Frontal cortex (tissue), 4 donors: ENCODE measurements at places on chromosomes 1 and 21.

DNA sequence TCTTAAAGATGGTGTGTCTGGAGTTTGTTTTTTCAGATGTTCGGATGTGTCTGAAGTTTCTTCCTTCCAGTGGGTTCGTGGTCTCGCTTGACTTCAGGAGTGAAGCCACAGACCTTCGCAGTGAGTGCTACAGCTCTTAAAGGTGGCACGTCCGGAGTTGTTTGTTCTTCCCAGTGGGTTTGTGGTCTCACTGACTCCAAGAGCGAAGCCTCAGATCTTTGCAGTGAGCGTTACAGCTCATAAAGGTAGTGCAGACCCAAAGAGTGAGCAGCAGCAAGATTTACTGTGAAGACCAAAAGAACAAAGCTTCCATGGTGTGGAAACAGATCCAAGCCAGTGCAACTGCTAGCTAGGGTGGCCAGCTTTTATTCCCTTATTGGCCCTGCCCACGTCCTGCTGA, 1430.4 kb upstream of the B3GALT2 start:
- no peak for DNase-seq

DNA sequence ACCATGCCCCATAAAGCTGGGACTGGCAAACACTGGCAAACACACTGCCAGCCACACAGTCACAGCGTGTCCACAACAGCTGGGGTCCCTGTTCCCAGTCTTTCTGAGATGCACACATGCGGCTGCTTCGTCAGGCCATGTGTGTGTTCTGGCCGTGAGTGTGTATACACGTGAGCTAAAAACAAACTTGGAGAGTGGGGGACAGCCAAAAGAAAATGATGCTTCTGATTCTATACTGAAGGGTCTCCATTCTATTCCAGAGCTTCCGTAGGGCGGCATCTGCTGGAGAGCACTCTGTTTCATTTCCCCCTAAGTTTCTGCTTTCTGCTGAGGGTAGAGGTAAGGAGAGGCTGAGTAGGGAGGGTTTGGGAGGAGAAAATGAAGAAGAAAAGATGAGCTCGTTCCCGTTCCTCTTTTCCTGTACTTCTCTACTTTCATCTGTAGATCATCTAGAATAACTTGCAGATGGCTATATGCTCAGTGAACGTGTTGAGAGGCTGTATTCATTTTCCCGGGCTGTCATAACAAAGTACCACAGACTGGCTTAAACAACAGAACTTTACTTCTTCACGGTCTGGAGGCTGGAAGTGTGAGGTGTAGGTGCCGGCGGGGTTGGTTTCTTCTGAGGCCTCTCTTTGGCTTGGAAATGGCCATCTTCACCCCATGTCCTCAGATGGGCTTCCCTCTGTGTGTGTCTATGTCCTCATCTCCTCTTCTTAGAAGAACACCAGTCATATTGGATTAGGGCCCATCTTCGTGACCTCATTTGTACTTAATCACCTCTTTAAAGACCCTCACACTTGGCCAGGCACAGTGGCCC, 151.6 kb downstream of the TOMM20 start:
- no peak for DNase-seq

GRCh38 chr21:39387461-39388037, 38.7 kb upstream of the HMGN1 start:
- DNase-seq: peak; percentile 91

GRCh38 chr1:177045151-177045550, 119.4 kb downstream of the ASTN1 start:
- no peak for DNase-seq

DNA sequence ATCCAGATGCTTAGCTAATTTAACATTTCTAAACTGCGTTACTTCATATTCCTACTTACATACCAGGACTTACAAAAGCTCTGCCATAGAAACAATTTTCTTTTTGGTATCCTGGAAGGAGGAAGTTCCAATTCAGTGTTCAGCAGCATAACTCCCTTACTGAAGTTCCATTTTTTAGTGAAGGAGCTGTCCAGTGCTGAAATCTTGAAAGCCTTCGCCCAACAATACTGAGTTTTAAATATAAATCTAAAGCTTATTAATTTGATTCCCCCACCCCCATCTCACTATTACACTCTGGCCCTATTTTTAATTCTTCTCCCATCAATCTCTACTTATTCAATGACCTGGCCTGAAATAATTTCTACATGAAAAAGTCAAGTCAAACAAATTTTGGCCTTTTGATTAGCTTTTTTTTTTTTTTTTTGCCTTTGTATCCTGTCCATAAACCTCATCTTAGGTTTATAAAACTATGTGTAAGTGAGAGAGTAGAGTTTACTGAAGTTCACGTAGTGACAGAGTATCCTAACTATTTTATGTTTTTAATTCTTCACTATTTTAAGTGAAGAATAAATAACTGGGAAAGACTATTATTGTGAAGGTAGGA, 323.0 kb upstream of the PLD5 start:
- DNase-seq: no peak

DNA sequence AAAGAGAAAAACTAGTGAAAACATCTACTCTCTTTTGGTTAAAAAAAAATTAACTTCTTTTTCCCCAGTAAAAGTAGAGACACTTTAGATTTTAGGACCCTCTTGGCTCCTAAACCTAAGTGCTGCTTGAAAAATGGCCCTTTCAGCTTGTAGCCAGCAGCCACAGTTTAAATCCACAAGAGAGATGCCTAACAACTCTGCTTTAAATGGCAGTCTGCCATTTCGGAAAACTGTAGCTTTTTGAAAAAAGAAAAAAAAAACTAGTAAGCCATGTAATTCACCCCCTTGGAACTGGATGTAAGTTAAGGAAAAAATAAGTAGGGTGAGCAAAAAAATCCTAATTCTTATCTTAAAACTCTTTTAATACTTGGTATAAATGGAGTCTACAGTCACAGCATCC, 56.0 kb downstream of the LHX9 start:
- no peak for DNase-seq

DNA sequence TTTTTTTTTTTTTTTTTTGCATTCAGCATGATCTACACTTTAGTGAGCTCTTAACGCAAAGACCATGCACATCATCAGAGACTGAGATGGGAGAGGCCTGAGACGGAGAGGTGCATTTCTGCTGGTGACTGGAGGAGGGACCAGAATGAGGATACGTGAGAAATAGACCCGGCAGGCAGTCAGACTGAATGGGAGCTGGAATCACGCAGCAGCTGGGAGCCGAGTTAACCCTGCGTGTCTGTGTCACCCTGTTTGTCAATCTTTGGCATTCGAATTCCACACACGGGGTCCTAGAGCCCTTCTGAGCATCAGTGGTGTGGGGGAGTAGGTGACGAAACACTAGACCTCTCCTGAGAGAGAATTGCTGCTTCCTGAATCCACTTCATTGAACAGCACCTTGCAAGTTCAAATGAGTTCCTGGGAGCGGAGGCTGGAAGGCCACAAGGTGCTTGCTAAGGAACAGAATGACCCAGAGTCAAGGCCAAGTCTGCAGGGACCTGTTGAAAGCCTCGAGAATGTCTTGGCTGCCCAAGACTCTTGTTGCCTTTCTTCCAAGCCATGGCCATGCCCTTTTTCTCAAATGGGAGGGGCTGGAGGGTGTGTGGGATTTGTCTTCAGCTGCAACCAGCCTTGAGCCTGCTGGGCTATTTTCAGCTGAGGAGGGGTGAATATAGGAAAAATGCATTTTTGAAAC, 123.3 kb downstream of the CNIH3 start:
- DNase-seq: no peak

DNA sequence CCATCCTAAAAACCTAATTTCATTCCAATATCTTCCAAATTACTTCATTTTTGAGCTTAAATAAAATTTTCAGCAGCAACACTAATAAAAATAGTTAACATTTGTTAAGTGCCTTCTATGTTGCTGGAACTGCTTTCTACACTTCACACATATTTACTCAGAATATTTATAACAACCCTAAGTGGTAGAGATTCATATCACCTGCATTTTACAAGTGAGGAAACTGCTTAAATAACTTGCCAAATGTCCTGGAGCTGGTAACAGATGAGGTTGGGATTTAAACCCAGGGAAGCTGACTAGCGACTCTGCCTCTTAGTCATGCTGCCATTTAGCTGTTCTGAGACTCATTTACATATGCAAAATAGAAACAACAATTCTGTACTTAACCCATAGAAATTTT, 86.1 kb upstream of the PBX1 start:
- no peak for DNase-seq

- DNase-seq: no peak
Measured at GRCh38 chr1:224641030-224641429, 24.9 kb downstream of the CNIH3 start.

GRCh38 chr1:206672844-206673758, 11.6 kb upstream of the MAPKAPK2 start:
- DNase-seq: no peak

- no peak for DNase-seq
Measured at GRCh38 chr1:247110627-247111258, 6.6 kb upstream of the ZNF669 start.

DNA sequence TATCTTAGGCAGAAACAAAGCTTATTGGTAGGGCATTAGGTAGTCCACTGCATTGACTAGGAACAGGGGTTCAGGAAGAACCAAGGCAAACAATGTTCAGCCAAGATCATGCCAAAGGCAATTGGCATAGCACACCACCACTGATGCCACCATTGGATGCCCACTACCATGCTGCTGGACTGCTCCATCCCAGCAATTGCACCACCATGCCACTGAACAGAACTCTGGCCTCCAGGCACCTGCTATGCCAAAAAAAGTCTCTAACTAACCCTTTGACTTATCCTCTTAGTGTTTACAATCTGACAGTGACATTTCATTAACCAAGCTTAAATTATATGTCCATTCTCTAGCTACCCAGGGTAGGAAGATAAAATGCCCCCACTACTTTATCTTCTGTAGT, 509.6 kb upstream of the CAMK1G start:
- no peak for DNase-seq

- DNase-seq: no peak
Measured at GRCh38 chr1:116127123-116127847, 16.1 kb downstream of the MAB21L3 start.

- DNase-seq: no peak
Measured at GRCh38 chr1:187987236-187987776, 1158.6 kb downstream of the PLA2G4A start.

- no peak for DNase-seq
Measured at GRCh38 chr1:213568929-213569815, 418.6 kb upstream of the PROX1 start.

DNA sequence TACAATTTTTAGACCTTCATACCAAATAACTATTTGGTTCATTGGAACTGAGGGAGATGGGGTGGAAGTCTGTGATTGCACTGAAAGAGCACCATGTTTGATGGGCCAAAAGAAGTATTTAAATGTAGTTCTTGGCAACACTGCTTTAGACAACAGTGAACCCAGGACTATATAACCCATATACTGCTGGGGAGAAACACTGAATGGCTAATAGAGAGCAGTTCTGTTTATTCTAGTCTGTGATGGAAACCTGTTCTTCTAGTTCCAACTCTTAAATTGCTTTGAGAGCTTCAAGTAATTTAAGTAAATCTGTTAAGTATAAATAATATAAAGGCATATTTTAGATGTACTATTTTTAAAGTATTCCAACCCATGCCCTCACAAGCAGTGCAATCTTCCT, 96.3 kb downstream of the NIBAN1 start:
- DNase-seq: no peak

- DNase-seq: no peak
Measured at GRCh38 chr1:25451908-25452307, 21.2 kb downstream of the MACO1 start.

DNA sequence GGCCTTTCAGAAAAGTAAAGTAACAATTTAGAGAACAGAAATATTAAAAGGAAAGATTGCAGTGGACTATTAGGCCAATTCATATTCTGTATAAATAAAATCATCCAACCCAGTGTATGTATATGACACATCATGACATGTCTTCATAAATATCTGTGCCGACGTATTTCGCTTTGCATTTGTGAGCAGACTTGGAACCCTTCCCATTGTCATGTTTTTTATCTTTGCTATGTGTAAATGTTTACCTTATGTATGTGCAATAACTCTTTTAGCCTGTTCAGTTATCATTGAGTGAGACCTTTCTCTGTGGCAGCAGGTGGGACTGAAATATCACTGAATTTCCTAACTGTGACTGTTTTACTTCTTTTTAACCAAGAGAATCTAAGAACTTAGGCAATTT, 58.0 kb upstream of the FAM3B start:
- DNase-seq: no peak

DNA sequence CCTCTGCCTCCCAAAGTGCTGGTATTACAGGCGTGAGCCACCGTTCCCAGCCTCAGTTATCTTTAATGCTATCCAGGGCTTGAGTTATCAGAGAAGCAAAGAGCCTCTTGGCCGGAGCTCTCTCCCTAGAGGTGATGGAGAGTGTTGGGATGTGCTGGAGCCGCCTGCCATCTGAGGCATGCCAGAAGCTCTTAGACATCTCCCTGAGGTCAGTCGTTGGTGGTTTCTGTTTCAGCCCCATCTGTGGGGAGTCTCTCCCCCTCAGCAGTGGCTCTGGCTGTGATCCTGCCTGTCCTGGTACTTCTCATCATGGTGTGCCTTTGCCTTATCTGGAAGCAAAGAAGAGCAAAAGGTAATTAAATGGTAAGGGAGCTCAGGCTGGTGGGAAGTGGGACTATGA, 11.6 kb upstream of the ZNF691 start:
- no peak for DNase-seq

GRCh38 chr1:1304331-1305299, 3.1 kb downstream of the ACAP3 start:
- DNase-seq: peak; percentile 89

- DNase-seq: no peak
Measured at GRCh38 chr21:46092811-46093667, 4.9 kb upstream of the COL6A2 start.

DNA sequence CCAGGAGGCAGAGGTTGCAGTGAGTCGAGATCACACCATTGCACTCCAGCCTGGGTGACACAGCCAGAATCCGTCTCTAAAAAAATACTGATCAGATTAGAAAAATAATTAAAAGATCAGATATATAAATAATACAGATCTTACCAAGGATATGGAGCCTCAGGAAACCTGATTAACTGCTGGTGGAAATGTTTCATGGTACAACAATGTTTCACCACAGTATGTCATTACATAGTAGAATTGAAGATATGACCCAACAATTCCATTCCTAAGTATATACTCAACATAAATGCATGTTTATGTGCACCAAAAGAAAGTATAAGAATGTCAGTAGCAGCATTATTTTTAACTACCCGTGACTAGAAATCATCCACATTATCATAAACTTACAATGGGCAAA, 41.7 kb downstream of the CD53 start:
- no peak for DNase-seq

- DNase-seq: no peak
Measured at GRCh38 chr1:31706384-31707058, 2.7 kb upstream of the COL16A1 start.

GRCh38 chr21:17053321-17053720, 459.5 kb upstream of the CXADR start:
- no peak for DNase-seq

DNA sequence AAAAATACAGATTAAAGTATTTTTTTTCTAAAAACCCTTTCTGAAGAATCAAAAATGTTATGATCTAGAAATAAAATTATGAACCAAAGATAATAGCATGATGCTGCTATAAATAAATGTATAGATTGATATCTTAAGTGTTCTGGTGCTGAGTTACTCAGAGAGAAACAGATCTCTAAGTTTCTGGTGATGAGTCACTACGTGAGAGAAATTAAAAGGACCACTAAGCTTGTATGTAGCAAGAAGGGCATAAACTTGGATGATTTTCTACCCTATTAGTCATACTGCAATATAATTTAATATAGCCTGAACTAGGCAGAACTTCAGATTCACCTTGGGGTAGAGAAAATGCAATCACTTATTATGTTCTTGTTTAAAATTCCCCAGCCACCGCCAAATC, 514.8 kb downstream of the AMY1C start:
- no peak for DNase-seq
